ENCODE measurements at places on chromosomes 1 and 21.

- DNase-seq = peak; percentile 85
Measured at GRCh38 chr1:32205401-32206370, at the start of gene IQCC. Gene IQCC (plus strand): TSS chr1:32205671. CDS start chr1:32205682, 11 bp downstream.

- DNase-seq = peak; percentile 48
Measured at GRCh38 chr21:41953831-41954653, at the start of gene C2CD2. Gene C2CD2 (minus strand): TSS chr21:41954018. CDS start chr21:41953648, 370 bp downstream.

GRCh38 chr1:25624156-25624555 is 7.6 kb downstream of the MAN1C1 start:
- DNase-seq = no peak

- no peak for DNase-seq
Measured at GRCh38 chr1:151984313-151984956, 9.2 kb downstream of the S100A10 start.

GRCh38 chr1:24162201-24162600 is 19.3 kb upstream of the IL22RA1 start:
- no peak for DNase-seq

DNA sequence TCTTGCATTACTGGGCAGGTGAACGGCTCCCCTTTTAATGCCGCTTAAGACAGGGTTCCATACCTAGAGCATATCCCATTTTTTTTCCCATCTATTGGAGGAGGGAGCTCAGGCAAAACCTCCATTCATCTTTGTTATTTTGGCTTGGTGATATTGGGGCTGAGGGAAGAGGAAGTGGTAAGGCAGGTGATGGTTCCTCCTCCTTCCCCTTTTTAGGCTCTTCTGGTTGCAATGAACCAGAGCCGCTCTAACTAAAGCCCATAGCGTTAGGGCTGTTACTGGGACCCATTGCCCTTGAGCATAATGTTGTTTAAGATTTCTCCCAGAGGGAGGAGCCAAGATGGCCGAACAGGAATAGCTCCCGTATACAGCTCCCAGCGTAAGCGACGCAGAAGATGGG is 21.1 kb downstream of the PYHIN1 start:
- no peak for DNase-seq

DNA sequence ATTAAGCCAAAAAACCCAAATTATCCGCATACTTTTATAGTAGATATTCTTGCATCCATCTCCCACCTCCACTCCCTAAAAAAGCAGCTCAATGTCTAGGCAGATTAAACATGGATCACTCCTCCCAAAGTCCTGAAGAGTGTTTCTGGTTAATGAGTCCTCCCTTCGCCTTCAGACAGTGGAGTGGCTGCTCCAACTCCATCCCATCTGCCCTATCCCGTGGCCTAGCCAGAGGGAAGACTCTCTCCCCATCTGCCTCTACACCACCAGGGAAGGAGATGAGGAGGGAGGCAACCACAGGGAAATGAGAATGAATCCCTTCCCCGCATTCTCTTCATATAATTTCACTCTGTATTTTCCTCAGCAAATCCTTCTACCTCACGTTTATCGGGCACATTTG is 103.8 kb downstream of the SLC45A1 start:
- no peak for DNase-seq

DNA sequence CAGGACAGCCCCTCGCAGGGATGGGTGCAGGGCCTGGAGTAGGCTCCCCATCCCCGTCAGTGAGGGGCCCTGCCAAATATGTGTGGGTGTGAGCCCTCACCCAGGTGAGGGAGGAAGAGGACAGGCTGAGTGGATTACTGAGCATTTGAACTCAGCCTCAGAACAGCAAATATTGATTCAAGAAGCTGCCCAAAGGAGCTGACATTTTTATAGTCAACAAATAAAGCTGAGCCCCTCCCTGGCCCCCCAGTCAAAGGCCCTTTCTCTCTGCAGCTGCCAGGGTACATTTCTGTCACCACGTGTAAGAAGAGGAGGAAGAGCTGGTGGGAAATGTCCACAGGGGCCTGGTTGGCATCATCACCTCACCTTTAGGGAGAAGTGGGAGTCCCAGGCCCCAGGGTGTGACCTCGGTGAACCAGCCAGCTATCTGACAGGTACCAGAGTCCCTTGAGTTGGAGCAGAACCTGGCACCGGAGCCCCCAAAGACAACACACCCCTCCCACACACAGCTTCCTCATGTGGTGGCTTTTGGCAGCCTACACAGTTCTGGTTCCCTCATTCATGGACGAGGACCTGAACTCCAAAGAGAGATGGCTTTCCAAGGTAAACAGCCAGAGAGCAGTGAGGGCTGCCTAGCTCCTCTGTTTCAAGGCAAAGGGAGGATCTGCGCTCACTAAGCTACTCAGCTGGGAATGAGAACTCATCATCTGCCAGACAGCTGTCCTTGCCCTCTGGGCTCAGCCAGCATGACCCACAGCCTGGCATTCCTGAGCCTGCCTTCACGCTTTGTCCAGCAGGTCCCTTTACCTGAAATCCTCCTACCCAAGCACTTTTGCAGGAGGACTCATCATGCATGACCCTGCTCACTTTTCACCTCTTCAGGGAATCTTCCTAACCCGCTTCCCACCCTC is 43.0 kb upstream of the TENT5C start:
- no peak for DNase-seq

- DNase-seq = no peak
Measured at GRCh38 chr1:17412093-17412870, 27.2 kb downstream of the RCC2 start.

DNA sequence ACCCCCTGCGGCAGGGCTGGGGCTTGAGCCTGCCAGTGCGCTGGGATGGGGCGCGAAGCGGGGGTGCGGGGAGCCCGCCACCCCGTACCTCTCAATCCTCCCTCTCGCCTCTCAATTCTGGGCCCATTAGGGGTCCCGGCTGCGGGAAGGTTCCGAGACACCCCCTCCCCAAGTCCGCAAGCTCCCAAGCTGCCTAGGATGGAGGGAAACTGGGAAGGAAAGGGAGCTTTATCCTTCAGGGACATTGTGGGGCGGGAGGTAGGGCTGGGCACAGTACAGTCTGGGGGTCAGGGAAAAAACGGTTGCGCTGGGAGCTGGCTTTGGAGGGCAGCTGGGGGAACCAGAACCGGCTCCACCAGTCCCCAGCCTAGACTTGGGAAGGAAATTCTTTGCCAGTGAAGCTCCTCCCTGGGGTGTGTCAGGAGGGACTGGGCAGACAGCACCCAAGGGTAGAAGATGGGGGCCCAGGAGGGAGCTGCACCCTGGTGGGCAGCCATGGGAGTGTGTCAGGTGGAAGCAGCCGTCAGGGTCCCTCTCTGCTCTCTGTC is 904 bp downstream of the GJB3 start:
- no peak for DNase-seq

DNA sequence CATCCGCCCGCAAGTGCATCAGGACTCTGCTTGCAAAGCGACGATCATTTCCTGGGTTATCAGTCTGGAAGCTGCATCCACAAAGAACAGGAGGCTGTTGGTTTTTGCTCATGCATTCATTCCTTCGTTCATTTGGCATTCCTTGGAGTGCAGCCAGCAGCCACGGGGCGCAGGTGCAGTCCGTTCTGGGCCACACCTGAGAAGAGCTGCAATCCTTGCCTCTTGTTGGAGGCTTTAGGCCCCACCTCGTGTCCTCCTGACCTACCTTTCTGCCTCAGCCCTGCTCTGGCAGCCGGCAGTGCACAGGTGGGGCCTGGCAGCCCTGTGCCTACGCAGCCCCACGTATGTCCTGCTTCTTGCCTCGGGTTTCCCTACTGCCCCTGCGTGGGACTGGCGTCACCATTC is 19.6 kb upstream of the C2CD2 start:
- DNase-seq = no peak

DNA sequence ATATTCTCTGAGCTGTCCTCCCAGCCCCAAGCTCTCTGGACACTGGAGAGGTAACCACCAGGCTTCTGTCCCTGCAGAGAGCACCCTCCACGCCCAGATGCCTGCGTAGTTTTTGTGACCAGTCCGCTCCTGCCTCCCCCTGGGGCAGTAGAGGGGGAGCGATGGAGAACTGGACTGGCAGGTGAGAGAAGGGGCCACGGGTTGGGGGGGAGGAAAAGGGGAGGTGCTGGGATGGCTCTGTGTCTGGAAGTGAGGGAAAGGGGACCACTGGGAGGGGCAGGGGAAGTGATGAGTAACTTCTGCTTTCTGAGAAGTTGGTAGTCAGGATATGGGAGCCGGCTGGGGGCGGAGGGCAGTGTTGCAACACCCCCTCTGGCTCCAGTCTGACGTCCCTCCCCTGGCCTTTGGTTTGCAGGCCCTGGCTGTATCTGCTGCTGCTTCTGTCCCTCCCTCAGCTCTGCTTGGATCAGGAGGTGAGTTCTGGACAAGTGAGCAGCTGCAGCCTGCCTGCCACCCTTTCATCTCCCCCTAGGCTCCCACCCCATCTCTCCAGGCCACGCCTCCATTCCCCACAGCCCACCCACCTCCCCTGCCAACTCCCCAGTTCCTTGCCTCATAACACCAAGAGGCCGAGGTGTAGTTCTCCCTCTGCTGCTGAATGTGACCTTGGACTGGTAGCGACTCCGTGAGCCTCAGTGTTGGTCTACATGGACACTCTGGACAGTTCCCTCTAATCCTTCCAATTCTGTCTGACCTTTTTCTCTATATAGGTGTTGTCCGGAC is 3.1 kb downstream of the ADAMTSL4 start:
- DNase-seq = no peak

- DNase-seq = no peak
Measured at GRCh38 chr1:212470059-212470458, 37.3 kb downstream of the NENF start.

DNA sequence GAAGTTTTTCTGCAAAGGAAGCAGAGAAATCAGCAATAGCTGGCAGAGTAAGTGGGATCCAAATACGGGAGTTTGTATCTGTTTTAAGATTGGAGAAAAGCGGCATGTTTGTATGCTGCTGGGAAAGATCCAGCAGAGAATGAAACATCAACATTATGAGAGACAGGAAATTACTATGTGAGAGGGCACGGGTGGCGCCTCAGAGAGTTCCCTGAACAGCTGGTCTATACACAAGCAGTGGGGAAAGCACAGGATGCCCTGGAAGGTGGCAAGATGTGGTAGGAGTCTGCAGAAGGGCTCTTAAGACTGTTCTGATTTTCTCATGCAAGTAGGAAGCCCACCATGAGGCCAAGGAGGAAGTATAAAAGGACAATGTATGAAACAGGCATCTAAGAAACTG is 130.4 kb downstream of the RERE start:
- DNase-seq = no peak

Measured in stimulated activated CD4-positive, alpha-beta T cell treated with anti-CD3 and anti-CD28 coated beads, Interleukin-4, amount 100 ng/mL, for 1 hour (primary cell).